Mesothelial cell of epicardium (in vitro differentiated cells): ENCODE measurements at places on chromosomes 5 and 9. TPM values are rescaled to one million over a fixed set of nuclear protein-coding genes. Genes with fewer than 3 reads are reported as not detected.

- no peak for DNase-seq
Measured at GRCh38 chr9:87581513-87581912, 83.8 kb downstream of the DAPK1 start.

DNA sequence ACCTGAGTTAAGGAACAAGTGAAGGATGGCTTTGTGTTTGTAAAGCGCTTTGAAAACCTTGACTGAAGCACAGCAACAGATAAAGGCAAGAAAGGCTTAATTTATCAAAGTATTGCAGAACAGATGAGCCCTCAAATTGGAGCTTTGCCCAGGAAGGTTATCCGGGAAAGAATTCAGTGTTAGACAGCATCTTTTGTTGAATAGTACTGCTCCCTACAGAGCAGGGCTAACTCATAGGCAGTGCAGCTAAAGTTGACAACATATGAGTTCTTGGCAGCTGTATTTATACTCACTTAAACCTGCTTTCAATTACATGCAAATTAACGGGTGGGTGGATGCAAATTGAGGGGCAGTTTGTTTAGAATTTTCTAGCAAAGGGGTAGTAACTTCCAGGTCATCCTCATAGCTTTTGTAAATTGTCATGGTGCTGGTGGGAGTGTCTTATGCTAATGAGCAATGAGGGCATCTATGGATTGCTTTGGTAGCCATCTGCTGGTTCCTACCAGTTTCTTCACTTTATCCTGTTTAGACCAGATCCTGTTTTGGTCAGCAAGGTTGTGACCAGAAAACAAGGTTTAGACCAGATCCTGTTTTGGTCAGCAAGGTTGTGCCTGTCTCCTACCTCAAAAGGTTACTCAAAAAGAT, 105.8 kb downstream of the GDA start:
- no peak for DNase-seq

DNA sequence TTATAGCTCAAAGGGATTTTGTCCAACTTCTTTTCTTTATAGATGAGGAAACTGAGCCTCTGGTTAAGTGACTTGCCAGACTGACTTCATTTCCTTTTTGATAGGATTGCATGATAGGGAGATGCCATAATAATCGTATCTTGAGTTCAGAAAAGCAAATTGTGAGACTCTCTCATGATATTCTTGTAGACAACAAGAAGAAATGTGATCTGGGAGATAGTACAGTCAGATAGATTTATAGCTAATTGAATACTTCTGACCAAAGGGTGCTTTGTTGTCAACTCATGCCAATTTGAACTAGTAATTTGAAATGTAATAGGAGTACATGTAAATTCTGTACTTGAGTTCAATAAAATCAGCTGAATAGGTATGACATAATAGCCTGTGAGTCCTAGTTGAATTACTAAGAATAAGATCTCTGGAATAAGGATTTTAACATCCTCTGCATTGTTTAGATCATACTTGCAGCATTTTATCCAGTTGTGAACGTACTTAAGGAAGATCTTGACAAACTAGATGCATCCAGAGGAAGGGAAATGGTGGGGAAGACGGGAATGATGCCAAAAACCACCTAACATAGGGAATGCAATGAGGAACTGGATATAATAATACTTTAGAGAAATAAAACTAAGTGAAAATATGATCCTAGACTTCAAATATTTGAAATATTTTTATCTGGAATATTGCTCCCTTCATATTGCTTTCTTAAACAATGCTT, 25.5 kb downstream of the CWC27 start:
- DNase-seq, result no peak

The PLAC8L1 gene
- total RNA-seq, result 2.3 to 4.2 TPM (median 2.6 TPM) in 3 replicates

The BAAT gene
- total RNA-seq, result 0.07 TPM in 2 of 3 replicates, not detected in the other

DNA sequence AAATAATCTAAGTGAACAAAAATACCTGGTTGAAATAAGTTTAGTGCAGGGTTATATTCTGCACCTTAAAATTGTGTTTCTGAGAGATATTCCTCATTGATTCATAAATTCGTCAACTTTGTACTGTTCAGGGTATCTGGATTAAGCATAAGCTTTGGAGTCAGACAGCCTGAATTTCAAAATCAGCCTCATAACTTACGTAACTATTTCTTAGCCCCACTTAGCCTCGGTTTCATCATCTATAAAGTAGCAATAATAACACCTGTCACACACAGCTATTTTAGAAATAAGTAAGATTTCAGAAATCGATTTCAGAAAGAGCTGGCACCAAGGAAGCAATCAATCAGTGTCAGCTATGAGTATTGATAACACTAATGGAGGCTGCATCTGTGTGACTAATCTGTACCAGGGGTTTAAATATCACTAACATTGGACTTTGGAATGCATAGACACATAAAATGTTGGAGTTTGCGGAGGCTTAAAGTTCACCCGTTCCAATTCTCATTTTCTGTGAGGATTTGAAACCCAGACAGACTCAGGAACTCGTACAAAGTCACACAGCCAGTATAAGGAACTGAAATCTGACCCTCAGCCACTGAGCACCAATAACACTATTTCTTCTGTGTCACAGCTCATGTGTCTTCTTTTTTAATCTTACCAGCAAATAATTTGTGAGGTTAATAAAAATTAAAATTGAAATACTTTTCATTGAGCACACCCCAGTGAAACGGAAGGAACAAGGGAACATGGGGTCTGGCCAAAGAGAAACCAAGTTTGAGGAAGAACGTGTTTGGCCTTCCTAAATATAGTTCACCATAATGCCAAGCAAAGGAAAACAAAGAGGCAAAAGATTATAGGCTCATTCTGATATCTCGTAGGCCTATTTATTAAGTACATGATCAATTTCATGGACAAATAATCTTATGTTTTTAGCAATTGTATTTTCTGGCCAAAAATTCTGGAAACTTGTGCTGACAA, 194.4 kb upstream of the PTGER4 start:
- DNase-seq, result no peak

The AQP7 gene
- 0.44 to 1.7 TPM (median 1.3 TPM) in 3 replicates for total RNA-seq

The CRAT gene
- 26.4 to 27.6 TPM (median 26.4 TPM) in 3 replicates for total RNA-seq

DNA sequence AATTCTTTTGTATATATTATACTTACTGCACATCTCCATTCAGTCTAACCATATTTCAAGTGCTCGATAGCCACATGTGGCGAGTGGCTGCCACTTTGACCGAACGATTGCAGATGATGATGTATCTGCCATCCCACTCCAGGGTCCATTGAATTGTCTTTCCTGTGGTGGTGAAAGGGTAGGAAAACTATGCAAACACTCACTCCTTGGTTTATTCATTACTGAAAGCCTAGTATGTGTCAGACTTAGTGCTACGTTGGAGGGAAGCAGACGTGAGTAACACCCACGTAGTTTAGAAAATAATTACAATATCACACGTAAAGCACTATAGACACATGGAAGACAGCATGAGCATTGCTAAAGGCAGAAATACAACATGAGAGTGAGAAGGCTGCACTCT, 353.7 kb downstream of the CSNK1G3 start:
- no peak for DNase-seq

The HRH2 gene
- total RNA-seq, result 2.1 to 2.8 TPM (median 2.6 TPM) in 3 replicates

- DNase-seq, result no peak
Measured at GRCh38 chr5:169201597-169201996, 99.3 kb downstream of the SLIT3 start.

- no peak for DNase-seq
Measured at GRCh38 chr9:3296536-3296935, 229.3 kb downstream of the RFX3 start.

The FOXD4L6 gene
- 0.53 TPM in 1 of 3 replicates, not detected in the others for total RNA-seq

GRCh38 chr9:17068671-17069070, 66.2 kb upstream of the CNTLN start:
- DNase-seq, result no peak

DNA sequence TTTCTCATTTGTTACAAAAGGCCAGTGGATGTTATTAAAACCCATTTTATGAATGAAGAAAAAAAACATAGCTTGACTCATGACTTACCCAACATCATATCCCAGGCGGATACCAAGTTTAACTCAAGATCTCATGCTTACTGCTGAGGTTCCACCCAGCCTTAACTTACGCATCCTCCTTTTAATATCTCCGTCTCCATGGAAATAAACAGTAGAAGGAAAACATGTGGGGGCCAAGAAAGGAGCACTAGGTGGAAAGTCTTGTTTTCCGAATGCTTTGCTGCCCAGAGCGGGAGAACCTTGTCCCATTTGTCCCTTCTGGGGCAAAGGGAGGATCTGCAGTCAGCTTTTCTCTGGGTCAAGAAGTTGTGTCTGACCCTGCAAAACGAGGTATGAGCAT, 44.1 kb downstream of the ANGPTL2 start:
- DNase-seq, result no peak

DNA sequence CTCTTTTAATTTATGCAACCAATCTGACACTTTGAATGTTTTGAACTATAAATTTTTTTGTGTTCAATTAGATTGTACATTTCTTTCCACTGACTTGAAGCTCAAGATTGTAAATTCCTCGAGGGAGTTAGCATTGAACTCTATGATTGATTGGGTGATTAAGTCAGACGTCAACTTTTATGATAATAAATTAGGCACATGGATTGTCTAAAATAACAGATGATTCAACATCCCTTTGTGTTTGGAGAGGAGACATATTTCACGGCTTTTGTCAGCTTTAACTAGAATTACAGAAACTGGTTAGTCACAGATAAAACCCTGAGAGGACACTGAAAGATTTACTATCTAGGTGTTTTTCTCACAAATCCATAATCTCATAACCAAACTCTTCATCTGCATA, 32.7 kb upstream of the TXNDC8 start:
- no peak for DNase-seq

DNA sequence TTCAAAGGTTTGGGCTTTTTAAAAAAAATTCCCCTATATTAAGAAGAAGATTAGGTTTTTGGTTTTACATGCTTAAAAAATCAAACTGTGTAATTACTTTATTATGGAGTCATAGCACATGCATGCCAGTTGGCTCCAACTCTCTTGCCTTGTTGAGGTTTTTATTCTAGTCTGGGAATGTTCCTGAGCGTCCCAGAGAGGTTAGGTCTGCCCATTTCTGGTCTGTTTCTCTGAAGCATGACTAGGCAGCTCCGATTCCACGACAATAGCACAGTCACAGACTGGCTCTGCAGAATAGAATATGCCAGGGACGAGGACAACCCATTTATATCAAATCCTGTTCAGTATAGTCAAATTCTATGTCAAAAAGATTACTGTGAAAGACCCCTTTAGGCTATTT, 217.0 kb downstream of the PCSK5 start:
- DNase-seq, result no peak

DNA sequence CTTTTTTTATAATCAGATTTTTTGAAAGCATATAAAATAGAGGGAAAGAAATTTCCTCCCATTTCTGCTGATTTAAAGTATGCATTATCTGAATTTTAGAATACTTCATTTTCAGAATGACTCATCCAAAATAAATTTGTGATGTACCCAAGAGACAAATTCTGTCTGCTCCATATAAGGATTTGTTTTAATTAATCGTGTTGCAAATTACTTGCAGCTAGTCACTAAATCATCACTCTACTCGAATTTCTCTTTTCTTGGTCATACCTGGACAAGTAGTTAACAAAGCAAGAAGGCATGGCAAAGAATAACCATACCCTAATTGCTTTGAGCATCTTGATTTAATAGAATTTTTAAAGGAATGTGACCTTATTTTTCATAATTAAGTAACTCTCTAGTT, 284.1 kb upstream of the GRAMD2B start:
- DNase-seq, result no peak

- no peak for DNase-seq
Measured at GRCh38 chr5:80754900-80755299, 100.1 kb upstream of the DHFR start.

DNA sequence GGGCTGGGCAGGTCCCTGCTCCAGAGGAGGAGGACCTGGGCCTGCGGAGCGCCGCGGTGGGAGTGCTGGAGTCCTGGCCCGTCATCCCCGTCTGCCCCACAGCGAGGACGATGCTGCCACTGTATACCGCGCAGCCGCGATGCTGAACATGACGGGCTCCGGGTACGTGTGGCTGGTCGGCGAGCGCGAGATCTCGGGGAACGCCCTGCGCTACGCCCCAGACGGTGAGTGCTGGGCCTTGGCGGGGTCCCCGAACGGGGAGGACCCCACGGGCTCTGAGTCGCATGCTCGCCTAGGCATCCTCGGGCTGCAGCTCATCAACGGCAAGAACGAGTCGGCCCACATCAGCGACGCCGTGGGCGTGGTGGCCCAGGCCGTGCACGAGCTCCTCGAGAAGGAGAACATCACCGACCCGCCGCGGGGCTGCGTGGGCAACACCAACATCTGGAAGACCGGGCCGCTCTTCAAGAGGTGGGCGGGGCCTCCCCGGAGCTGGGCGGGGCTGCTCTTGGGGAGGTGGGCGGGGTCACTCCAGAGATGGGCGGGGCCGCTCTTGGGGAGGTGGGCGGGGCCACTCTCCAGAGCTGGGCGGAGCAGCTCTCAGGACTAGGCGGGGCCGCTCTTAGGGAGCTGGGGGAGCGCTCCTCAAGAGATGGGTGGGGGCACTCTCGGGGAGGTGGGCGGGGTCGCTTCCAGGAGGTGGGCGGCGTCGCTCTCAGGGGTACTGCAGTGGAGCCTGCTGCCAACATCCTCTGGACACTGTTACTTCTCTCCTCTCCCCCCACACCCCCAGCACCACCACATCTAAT, 13.1 kb downstream of the LRRC26 start:
- no peak for DNase-seq

The INSL6 gene
- not detected in 3 replicates for total RNA-seq

The PCDHGA12 gene
- total RNA-seq, result 4.1 to 5.2 TPM (median 4.5 TPM) in 3 replicates

The ZNF354C gene
- total RNA-seq, result 9.1 to 9.6 TPM (median 9.2 TPM) in 3 replicates

GRCh38 chr5:142143878-142144277, 35.3 kb downstream of the NDFIP1 start:
- DNase-seq, result no peak

DNA sequence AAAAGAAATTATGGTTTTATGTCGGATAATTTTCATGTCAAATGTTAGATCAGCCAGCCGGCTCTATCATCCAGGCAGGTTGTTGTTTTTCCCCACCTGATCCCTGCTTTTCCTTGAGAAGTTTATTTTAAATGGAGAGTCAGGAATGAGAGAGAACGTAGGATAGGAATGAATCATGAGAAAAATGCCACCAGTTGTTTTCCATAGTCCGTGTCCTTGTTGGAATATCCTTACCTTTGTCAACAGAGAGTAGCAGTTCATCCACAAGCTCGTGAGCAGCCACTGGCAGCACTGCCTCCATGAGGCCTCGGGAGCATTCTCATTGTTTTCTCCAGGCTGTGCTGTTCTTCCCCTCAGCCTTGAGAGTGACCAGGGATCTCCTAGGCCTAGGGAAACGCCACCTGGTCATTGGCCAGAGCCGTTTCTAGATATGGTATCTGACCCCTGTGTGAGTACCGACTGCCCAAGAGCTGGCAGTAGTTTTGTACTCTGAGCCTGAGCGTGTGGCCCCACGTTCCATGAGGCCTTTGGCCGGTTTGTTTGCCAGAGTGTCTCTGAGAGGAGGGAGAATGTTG, 293.3 kb downstream of the FANCC start:
- no peak for DNase-seq

DNA sequence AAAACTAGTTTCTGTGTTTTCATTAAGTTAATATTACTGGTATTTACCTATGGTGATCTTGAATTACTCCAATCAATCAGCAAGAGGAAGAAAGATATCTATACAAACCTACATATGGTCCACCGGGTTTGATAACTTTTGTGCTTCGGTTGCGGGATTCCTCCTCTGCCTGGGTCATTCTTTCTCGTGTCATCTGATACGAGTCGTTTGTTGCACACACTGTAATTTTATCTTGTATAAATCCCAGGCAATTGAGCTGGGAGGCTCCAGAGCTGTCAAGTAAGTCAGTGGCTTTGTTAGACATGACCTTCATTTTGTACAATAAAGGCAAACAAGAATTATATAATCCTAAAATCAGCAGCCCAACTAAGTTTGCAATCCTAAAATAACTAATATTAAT, 48.0 kb downstream of the ELL2 start:
- no peak for DNase-seq
